Stimulated activated CD8-positive, alpha-beta memory T cell treated with anti-CD3 and anti-CD28 coated beads, Interleukin-12 subunit alpha, Interleukin-12 subunit beta, amount 100 ng/mL, for 4 hours (primary cell): ENCODE measurements at places on chromosomes 5 and 9.

GRCh38 chr9:18368206-18368605, 105.7 kb upstream of the ADAMTSL1 start:
- DNase-seq: no peak

- DNase-seq: no peak
These were observed 136.1 kb upstream of the CLINT1 start for GRCh38 chr5:157994906-157995519.

DNA sequence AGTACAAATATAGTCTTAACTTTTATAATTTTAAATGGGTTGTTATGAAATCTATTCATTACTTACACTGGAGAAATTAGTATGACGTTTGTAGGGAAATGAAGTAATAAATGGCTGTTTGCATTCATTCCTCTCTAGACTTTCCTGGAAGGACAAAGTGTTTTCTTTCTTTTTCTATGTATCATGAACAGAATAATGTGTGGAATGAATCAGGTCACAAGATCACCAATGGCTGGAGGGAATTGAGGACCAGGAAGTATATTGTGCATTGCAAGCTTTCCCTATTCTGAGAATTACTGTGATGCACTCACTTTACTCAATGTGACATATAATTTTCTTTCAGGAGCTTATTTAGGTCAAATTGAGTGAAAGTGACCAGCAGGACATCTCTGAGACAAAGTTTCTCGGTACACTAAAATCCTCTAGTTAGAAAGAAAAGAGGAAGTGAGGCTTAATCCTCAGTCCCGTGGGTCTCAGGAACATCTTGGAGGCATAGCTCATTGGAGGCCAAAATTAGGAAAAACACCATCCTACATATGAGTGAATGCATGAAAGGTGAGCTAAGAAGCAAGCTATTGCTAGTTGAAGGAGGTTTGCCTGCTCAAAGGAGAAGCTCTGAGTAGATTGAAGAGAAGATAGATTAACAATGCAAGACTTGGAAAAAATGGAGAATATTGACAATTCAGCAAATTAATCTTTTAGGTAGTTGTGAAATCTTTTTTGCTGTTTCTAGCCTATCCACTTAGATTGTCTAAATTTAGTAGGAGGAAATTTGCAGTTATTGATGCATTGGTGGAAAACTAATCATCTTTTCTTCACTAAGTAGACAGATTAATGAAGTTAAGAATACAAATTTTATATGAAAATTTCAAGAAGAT, 28.0 kb downstream of the ERAP2 start:
- DNase-seq: no peak

GRCh38 chr9:119337573-119337972, 31.7 kb downstream of the BRINP1 start:
- no peak for DNase-seq

DNA sequence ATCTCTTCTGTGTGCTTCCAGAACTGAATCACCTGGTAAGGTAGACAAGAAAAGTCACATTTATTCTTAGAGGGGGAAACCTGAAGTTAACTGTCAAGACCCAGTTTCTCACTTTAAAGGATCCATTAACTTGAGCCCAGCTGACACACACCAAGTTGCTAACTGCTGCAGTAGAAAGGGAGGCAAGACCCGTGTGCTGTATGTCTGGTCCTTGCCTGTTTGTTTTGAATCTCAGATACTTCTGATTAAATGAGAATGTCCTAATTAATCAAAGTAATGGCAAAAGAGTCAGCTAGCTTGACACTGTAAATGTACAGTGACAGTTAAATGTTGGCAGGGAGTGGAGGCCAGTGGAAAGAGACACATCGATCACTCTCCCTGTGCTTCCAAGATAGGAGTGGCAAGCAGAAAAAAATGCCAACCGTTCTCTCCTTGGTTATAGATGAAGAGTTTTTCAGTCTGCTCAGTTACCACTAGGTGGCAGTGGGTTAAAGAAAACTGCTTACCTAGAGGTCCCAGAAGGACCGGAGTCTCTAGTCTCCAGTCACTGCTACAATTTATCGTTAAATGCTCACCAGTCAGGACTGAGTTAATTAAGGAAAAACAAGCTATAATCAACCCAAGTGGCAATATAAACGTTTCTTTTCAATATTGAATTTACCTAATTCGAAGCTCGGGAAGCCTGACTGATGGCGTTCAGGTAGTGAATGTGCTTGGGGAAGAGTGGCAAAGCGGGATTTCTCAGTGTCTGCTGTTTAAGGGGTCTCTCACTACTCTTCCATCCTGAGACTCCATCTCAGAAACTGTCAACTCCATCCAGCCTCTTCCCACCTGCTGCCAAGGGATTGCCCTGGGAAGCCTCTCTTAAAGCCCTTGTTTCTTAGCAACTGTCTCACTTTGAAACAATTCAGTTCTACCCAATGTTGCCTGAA, 18.4 kb downstream of the LSM11 start:
- no peak for DNase-seq

GRCh38 chr5:56666901-56667300, 148.4 kb upstream of the MAP3K1 start:
- DNase-seq: no peak

GRCh38 chr5:140574165-140574564, 9.5 kb downstream of the SLC35A4 start:
- no peak for DNase-seq

GRCh38 chr5:140934964-140935606, 9.0 kb downstream of the PCDHAC1 start:
- DNase-seq: no peak

- DNase-seq: no peak
These were observed 16.5 kb downstream of the TMEM268 start for GRCh38 chr9:114627553-114627952.

DNA sequence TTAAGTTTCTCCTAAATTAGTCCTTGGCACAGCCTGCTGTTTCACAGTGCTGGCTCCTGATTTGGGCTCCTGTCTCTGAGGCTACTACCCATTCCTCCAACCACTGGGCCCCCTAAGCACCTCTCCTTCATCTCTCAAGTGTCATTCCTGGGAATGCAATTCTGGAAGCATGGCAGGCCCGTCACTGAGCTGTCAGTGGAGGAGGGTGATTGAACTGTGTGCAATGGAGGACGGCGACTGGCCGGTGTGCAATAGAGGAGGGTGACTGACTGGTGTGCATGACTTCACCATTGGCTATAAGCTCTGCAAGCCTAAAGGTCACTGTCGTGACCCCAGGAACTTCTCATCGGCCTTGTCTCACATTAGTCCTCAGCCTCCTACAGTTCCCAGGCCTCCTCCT, 12.4 kb upstream of the IL17B start:
- no peak for DNase-seq

GRCh38 chr5:168219515-168220410, 71.7 kb upstream of the WWC1 start:
- DNase-seq: no peak

DNA sequence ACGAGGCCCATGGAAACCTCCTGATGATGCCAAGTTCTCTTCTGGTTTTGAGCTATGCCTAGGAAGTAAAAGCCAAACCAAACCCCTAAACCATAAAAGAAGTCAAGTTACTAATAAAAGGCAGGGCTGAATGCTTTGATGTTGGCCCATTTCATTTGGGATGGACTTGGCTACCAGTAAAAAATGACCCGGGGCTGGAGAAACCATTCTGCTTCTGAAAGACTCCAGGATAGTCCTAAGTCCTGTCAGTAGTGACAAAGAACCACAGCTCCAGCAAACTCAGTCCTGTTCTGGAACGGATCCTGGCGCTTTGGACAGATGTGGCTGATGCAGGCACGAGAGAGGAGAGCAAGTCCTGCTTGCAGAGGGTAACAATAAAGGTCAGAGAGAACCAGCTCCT, 68.6 kb downstream of the SH3PXD2B start:
- DNase-seq: no peak

DNA sequence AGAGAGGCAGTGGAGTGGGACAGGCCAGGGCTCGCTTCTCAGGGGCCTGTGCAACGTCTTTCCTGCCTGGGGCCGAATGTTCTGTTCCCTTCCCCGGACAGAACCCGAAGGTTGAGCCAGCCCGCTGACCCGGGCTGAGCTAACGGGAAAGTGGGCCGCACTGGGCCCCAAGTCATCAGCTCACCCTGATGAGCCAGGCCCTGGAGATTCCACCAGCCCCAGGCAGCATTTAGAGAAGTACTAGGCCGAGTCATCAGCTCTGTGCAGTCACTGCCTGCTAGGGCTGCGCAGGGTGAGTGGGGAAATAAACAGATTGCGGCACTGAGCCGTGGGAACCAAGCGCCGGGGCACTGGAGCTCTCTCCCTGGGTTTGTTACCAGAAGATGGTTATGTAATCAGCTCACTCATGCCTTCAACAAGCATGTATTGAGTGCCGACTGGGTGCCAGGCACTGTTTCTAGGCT, 29.1 kb upstream of the DUSP1 start:
- no peak for DNase-seq

DNA sequence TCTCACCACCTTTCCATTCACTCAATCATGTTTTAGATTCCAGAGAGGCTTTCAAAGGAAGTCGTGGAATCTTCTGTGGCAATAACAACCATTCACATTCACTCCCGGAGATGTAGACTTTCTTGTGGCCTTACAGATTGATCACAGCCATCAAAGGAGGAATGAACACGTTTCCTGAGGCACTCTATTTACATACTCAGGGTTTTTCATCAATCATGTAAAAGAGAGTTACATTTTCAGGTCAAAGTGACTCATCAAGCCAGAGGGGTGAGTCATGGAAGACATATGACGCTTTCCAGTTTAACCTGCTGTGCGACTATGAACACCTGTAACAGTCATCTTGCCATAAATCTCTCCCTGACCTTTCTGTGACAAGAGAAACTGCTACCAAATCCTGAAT, 39.3 kb upstream of the RAD23B start:
- no peak for DNase-seq

DNA sequence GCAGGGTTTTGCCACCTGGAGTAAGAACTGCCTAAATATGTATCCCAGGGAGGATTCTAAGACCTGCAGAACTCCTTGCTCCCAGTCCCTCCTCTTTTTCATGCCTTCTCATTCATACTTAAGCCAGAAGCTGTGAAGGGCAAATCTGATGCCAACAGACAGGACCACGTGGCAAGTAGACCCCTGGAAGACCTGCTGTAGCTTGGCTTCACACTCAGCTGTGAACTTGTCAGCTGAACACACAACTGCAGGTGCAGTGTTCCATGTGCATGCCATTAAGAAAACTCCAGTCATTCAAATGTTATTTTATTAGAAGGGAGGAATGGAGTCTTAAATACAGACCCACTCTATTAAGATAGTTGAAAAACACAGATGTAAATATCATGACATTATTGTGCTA, 79.3 kb upstream of the AGXT2 start:
- no peak for DNase-seq

GRCh38 chr5:158877706-158878105, 222.0 kb downstream of the EBF1 start:
- no peak for DNase-seq

- DNase-seq: no peak
These were observed 91.7 kb downstream of the MRPS30 start for GRCh38 chr5:44900273-44900954.

GRCh38 chr9:83432104-83432627, 106.0 kb downstream of the FRMD3 start:
- no peak for DNase-seq

DNA sequence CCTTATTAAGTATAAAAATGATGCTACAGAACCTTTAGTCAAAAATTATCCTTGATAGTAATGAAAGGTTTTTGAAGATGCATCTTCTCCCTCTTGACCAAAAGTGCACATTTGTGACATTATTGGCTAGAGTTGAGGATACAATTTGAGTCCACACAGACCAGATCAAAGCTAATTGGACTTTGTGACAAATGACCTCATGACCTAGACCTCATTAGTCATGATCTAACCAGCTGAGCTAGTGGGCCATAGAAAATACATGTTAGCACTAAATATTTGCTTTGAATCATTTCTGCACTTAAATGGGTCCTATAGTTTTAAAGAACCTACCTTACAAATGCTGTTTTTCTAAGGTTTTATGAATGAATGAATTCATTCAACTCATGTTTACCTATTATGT, 182.1 kb downstream of the RFX3 start:
- DNase-seq: no peak

- no peak for DNase-seq
These were observed 138.1 kb upstream of the TLE4 start for GRCh38 chr9:79433703-79434102.

DNA sequence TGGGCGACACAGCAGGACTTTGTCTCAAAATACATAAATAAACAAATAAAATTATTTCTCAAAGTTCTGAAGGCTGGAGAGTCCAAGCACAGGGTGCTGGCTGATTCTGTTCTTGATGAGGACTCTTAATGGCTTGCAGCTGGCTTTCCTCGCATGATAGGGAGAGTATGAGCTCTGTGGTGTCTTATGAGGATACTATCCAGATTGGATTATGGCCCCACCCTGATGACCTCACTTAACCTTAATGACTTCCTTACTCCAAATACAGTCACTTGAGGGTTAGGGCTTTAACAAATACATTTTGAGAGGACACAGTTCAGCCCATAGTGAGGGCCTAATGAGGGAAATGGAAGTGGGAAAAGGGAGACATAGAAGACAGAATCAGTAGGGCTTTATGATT, 87.7 kb downstream of the FOCAD start:
- DNase-seq: no peak

DNA sequence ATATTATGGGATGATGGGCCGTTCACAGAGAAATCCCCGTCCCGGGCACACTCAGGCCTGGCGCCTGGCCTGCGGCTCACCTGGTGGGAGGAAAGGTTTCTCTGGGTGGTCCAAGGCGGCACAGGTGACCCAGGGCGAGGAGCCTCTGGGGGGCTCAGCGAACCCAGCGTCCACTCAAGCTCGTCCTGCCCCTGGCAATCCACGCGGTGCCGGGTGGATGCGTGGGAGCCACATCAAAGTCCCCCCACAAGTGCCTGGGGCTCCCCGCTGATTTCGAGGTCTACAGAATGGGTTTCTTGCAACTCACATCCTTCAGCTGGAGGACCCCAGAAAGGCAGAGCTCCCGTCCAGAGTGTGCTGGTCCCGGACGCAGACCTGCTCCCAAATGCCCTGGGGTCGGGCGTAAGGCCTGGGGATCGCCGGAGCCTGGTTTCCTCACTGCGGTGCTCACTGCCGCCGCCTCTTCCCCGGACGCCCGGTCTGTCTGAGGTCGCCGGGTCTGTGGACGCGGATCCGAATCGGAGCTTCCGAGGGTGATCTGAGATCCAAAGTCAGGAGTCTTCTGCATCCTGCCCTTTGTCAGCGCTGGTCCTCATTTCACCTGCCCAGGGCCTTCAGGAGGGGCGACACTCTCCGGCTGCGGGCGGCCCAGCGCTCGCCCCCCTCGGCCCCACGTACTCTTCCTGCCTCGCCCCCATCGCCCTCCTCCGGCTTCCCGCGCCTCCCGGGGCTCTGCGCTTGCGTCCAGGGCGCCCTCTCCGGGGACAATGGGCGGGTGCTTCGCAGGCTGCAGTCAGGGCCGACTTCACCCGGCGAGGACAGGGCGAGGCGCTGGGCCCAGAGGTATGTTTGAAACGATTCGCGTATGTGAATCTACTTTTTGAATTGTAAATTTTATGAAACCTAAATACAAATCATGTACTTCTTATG, 20.0 kb upstream of the RUFY1 start:
- peak; percentile 62 for DNase-seq
